ENCODE measurements at places on chromosomes 11 and 22.

DNA sequence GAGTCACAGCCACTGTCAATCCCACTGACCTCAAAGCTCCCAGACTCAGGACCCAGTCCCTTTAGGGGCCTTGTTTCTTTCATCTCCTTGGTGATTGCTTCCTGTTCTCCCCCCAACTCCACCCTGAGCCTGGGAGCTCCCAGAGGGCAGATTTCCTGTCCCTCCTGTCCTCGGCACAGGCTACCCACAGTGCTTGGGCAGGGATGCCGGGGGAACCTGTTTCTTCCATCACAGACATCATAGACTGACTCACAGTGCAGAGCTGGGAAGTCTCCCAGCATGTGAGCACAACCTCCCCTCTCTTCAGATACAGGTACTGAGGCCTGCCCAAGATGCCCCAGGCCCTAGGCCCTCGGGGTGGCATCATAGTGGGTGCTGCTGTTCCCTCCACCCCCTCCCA is 16.6 kb downstream of the TRIM29 start:
- no peaks in the 10 kb centered on the region for H3K36me3 ChIP-seq
- no peak overlapping the region for H3K27ac ChIP-seq
- no peak overlapping the region for H3K4me3 ChIP-seq
- H3K4me1 ChIP-seq, result no peaks in the 10 kb centered on the region
- no peak for DNase-seq

DNA sequence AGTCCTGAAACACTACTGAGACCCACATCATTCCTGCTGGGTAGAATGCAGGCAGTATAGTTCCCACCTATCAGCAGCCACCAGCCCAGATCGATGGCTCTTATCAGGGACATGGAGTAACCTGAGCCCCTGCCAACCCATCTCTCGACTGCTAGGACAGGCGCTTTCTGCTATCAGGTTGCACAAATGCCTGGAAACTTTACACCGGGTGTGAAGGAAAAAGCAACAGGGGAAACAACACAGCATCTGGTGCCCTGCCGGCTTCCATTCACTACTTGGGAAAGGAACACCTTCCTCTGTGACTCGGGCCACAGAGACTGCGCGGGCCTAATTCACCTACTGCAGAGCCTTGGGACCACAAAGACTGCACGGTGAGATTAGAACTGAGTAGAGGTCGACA is 18.5 kb downstream of the RBFOX2 start:
- H3K27me3 ChIP-seq, result no peaks in the 10 kb centered on the region
- no peak for DNase-seq
- peaks cover 38% of the 10 kb centered on the region for H3K4me1 ChIP-seq
- H3K36me3 ChIP-seq, result no peaks in the 10 kb centered on the region
- H3K27ac ChIP-seq, result peak overlapping the region; percentile 63
- H3K4me3 ChIP-seq, result no peak overlapping the region

DNA sequence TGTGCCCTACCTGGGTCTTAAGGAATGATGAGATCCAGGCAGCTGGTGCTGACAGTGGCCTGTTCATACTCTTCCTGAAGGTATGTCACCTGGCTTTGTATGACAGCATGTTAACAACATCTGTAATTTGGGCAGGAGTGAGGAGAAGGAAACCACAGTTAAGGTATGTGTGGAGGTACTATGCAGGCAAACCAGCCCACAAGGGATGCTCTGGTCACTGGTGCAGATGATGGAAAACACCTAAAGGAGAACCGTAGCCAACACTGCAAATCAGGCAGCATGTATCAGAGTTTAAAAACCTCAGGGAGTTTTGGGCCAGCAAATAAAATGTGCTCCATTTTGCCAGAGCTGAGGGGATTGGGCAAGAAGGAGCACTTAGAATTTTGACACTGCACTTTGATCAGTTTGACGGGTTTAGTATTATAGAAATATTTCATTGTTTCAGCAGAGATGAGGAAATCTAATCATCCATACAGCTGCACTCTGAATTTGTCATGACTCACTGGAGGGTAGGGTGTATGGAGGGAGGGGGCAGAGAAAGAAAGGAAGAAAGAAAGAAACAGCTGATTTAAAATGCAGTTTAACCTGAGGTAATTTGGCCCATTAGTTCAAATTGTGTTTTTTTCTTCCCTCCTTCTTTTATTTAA is 260.9 kb downstream of the KIRREL3 start:
- peaks cover 44% of the 10 kb centered on the region for H3K27me3 ChIP-seq
- H3K36me3 ChIP-seq, result no peaks in the 10 kb centered on the region
- peaks cover 12% of the 10 kb centered on the region for H3K4me1 ChIP-seq
- DNase-seq, result no peak
- no peak overlapping the region for H3K4me3 ChIP-seq

DNA sequence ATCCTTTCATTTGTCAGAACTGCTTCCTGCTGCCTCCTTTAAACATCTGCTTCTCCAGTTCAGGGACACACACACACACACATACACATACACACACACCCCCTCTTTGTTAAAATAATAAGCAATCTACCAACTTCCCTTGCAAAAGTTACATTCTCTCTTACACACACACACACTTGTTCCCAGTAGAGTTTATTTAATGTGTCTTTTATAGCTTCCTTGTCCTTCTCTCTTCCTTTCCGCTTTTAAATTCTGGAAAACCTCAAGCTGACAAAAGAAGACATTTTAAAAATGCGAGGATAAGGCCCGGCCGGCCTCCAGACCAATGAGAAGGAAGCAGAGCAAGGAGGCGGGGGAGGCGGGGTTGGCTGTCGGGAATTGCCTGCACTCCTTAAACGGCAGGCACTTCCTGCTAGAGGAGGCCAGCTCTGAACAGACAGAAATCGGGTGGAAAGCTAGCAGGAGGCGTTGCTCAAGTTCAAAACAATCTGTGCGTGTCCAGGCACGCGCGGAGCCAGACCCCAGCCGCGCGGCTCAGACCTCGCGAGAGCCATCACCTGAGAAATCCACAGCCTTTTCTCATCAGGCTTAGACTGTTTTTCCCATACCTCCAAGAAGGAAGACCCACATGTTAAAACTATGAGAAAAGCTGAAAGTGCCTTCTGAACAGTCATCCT is 99.9 kb downstream of the MAML2 start:
- peak overlapping the region; percentile 46 for H3K4me3 ChIP-seq
- H3K27me3 ChIP-seq, result no peaks in the 10 kb centered on the region
- H3K36me3 ChIP-seq, result no peaks in the 10 kb centered on the region
- peaks cover 48% of the 10 kb centered on the region for H3K4me1 ChIP-seq

GRCh38 chr11:113193016-113193415 is 121.4 kb upstream of the TTC12 start:
- H3K4me3 ChIP-seq, result no peak overlapping the region
- no peak for DNase-seq
- peaks cover 13% of the 10 kb centered on the region for H3K4me1 ChIP-seq
- no peaks in the 10 kb centered on the region for H3K36me3 ChIP-seq
- H3K27me3 ChIP-seq, result no peaks in the 10 kb centered on the region
- no peak overlapping the region for H3K27ac ChIP-seq

DNA sequence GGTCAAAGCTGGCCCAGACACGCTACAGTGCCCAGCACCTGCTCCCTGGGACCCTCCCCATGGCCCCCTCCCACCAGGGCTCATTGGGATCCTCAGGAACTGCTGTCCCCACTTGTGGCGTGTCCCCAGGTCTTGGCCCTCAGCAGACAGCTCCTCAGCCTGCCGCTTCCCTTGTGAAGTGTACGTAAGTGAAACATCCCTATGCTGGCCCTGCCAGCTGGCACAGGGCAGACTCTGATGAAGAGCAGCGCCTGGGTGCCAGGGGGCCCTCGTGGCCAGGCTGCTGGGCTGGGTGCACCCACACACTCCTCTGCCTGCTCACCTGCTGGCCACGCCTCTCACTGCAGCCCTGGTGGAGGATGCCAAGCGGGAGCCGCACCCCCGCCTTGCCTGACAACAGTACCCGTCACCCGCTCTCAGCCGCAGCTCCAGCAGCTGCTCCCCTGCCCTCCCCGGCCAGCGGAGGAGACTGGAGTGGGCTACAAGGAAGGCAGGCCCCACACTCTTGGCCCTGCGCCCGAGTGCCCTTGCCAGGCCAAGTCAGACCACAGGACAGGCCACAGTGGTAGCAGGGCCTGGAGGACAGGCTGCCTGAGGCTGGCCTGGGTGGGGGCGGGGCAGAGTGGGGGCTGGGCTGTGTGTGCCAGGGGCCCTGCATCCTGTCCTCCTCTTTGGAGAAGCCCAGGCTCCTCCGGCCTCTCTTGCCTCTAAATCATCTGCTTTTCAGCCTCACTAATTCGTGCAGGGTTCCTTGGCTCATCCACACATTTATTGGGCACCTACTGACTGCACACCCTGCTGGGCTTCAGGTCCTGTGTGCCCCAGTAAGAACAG is 39.5 kb downstream of the IGF2 start:
- DNase-seq, result peak; percentile 85
- no peaks in the 10 kb centered on the region for H3K27me3 ChIP-seq
- peaks cover 29% of the 10 kb centered on the region for H3K4me1 ChIP-seq
- peak overlapping the region; percentile 35 for H3K27ac ChIP-seq
- H3K4me3 ChIP-seq, result no peak overlapping the region

GRCh38 chr22:28095316-28096095 is 176.4 kb upstream of the PITPNB start:
- no peak for DNase-seq
- H3K27ac ChIP-seq, result no peak overlapping the region
- H3K4me3 ChIP-seq, result no peak overlapping the region
- no peaks in the 10 kb centered on the region for H3K4me1 ChIP-seq
- H3K27me3 ChIP-seq, result no peaks in the 10 kb centered on the region

DNA sequence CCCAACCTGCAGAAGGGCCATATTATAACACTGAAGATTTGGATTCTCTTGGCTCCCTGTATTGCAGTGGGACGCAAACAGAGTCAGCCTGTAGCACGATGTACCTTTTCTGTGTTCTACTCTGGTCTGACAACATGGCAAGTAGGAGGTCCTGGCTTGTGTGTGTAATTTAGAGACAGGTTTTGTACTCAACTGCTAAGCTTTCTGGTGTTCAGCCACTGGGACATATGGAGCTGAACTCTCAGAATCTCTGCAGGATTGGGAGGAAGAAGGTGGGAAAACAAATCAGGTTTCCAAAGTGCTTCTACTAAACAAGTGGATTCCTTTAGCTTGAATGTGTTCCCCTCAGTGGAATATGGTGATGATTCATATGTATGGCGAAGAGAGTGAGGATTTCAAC is 192.5 kb upstream of the MTMR2 start:
- no peak for DNase-seq
- H3K27ac ChIP-seq, result no peak overlapping the region
- no peaks in the 10 kb centered on the region for H3K27me3 ChIP-seq
- H3K4me1 ChIP-seq, result peaks cover 24% of the 10 kb centered on the region

DNA sequence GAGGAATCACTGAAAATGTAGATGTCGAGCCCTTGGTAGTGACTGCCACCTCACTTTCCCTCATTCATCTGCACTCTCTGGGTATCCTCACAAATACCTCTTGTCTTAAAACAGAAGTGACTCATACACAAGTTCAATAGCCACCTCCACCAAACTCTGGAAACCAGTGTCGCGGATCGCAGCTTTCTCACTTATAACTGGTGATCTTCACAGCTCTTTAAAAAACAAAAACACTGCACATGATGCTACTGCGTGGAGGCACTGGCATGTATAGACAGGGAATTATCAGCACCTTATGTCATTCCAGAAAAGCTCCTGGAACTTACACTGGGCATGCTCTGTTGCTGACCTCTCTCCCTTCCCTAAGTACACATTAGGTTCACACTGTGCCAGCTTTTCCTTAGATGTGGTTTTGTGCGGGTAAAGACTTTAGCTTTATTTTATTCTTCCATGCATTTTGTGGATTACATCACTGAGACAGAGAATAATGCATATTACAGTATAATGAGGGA is 425.5 kb upstream of the CADM1 start:
- DNase-seq, result no peak
- no peak overlapping the region for H3K4me3 ChIP-seq
- no peaks in the 10 kb centered on the region for H3K36me3 ChIP-seq
- peaks cover 4% of the 10 kb centered on the region for H3K4me1 ChIP-seq

DNA sequence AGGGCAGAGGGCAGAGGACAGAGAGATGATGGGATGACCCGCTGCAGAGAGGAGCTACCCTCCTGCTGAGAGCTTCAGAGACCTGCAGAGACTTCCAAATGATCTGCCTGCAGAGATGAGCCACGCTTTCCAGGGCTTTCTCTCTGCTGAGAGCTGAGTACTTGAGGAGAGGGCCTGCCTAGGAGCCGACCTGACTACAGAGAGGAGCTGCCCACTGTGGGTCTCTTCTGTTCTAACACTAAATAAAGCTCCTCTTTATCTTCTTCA is 45.9 kb upstream of the SC5D start:
- H3K27me3 ChIP-seq, result no peaks in the 10 kb centered on the region
- no peak for DNase-seq
- H3K36me3 ChIP-seq, result no peaks in the 10 kb centered on the region
- no peak overlapping the region for H3K27ac ChIP-seq
- no peak overlapping the region for H3K4me3 ChIP-seq
- H3K4me1 ChIP-seq, result no peaks in the 10 kb centered on the region

DNA sequence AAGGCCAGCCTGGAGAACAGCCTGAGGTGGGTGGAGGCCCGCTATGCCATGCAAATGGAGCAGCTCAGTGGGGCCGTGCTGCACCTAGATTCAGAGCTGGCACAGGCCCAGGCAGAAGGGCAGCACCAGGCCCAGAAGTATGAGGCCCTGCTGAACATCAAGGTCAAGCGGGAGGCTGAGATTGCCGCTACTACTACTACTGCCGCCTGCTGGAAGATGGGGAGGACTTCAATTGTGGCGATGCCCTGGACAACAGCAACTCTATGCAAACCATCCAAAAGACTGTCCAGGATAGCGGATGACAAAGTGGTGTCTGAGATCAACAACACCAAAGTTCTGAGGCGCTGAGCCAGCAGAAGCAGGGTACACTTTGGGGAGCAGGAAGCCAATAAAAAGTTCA is 3.1 kb upstream of the TMEM218 start:
- H3K36me3 ChIP-seq, result no peaks in the 10 kb centered on the region
- no peaks in the 10 kb centered on the region for H3K27me3 ChIP-seq
- H3K4me1 ChIP-seq, result peaks cover 4% of the 10 kb centered on the region
- no peak for DNase-seq
- no peak overlapping the region for H3K27ac ChIP-seq

DNA sequence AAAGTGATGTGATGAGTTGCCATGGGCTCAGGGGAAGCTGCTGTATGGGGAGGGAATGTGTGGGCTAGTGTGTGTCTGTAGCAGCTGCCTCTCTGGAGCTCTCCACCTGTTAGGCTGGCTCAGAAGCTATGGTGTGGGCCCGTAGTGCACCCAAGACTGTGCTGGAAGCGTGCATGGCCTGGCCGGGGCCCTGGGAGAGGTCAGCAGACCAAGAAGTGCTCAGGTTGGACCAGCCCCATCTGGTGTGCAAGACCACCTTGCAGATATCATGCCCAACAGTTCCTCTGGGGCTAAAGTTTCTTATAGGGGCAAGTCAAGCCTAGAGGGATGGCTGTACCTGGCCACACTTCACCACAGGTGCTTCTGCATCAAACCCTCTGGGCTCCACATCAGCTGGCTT is 274.4 kb upstream of the CCDC179 start:
- DNase-seq, result no peak
- no peaks in the 10 kb centered on the region for H3K36me3 ChIP-seq
- no peaks in the 10 kb centered on the region for H3K4me1 ChIP-seq
- no peak overlapping the region for H3K27ac ChIP-seq

GRCh38 chr11:14577292-14577691 is 57.1 kb upstream of the PSMA1 start:
- H3K4me1 ChIP-seq, result peaks cover 14% of the 10 kb centered on the region
- no peaks in the 10 kb centered on the region for H3K36me3 ChIP-seq
- DNase-seq, result no peak
- H3K4me3 ChIP-seq, result no peak overlapping the region
- H3K27me3 ChIP-seq, result no peaks in the 10 kb centered on the region
- no peak overlapping the region for H3K27ac ChIP-seq

- H3K4me1 ChIP-seq, result no peaks in the 10 kb centered on the region
- no peak for DNase-seq
- H3K27ac ChIP-seq, result no peak overlapping the region
- H3K27me3 ChIP-seq, result no peaks in the 10 kb centered on the region
- no peaks in the 10 kb centered on the region for H3K36me3 ChIP-seq
Measured at GRCh38 chr11:115134926-115135325, 369.3 kb downstream of the CADM1 start.

All from stomach (tissue), 19 donors.